M059J (cell line): ENCODE measurements at places on chromosomes 2 and 18.
A peak's percentile ranks its signal among the peaks of the same experiment; 100 is the strongest.

DNA sequence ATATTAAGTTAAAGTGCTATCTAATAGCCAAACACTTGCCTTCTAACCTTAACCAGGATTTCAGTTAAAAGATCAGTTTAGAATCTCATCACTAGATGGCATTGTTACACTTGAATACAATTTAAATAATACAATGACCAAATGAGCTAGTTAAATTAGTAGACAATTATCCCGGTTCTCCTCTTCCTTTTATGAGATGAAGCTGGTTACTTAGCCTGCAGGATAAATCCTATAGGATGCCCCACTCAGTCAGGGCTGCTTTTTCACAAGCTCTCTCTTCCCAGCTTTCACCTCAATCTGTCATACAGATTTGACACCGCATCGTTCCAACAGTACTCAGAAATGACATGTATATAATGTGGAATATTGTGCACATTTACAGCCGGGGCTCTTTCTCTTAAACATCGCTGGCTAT is 678.8 kb downstream of the KCNJ3 start:
- peak; percentile 16 for DNase-seq

DNA sequence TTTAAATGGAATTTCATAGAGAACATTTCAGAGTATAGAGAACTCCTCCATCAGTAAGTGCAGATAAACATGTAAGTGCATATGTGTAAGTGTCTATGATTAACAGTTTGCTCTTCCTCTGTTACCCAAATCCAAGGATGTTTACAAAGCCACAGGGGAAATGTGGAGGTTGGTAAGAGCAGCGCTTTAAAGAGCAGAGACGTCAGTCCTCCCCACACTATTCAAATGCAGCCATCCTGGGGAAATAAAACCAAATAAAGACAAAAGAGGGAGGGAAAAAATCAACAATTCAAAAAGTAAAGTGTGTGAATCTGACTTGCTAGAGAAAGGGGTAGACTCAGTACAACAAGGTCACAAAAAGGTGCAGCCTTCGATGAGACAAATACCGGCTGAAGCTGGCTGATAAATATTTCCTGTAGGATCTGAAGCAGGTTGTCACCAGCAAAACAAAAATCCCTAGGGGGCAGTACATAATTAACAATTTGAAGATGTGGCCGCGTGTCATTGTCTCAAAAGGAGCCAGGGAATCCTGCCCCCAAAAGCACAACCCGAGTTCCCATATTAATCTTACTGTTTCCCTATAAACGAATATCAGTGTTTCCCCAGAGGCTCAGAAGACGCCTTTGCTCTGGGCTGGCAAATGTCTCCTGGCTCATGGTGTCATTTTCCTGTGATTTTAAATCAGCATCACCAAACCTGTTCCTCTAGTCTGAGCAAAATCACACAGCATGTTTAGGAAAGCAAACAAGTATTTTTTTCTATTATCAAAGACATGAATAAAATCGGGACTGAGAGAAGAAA is 216.5 kb downstream of the CDCA7 start:
- peak; percentile 53 for DNase-seq

DNA sequence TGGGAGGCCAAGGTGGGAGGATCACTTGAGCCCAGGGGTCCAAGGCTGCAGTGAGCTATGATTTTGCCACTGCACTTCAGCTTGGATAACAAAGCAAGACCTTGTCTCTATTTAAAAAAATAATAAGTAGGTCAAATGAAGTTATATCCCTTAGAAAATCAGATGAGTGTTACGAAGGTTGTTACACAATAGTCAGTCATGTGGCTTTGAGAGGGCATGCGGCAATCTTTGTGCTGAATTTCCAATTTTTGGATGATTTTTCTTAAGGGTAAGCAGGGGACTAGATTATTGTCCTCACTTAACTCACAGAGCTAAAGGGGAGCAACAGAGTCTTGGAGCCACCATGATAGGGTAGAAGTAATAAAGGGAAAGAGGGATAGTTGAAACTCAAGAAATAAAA is 71.8 kb downstream of the B3GNT2 start:
- no peak for DNase-seq

GRCh38 chr2:25853038-25853638 is 25.1 kb downstream of the ASXL2 start:
- DNase-seq: no peak

DNA sequence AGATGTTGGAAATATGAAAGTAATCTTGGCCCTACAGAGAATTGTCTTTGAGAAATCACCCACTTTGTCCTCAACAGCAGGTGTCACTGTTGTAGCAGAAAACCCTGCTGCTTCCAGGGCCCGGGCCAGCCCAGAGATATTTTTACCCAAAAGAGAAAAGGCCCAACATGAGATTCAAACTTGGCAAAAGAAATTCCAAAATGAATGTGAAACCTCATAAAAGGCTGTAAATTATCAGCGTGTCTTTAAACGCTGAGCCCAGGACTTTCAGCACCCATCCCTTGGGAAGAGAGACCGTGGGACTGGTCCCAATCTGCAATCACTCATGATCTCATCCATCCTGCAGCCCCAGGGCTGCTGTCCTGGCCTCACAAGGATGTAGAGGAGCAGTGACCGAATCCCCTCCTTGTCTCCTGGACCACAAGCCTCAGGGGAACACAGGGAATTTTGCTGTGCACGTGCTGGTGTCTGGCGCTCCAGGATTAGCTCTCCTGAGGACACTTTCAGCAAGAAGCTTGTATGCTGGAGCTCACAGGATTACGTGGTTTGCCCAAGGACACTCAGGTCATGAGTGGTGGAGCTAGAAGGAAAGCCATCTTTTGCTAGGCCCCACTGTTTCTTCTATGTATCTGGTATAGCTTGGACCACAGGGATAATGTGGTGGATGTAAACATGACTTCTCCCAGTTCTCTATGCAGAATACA is 202.1 kb downstream of the RNF144A start:
- peak; percentile 8 for DNase-seq

GRCh38 chr18:63307551-63308200 is 11.9 kb downstream of the BCL2 start:
- no peak for DNase-seq

DNA sequence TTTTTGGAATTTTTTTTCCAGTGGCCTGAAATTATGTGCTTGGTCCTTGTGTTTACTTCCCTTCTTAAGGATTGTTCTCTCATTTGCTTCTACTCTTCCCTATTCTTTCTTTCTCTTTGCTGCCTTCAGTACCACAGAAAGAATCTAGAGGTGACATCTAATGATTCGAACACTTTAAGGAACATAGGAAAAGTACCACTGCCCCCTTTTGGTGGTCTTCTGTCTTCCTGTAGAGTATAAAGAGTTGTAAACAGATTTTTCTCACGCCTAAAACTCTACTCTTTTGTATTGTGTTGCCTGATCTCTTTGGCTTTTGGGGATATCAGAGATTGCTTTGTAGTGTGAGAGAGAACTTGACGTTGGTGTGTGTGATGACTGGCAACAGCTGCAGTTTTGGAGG is 7.0 kb upstream of the SCTR start:
- DNase-seq: peak; percentile 10

GRCh38 chr18:43934781-43935471 is 657.6 kb upstream of the SYT4 start:
- peak; percentile 66 for DNase-seq

GRCh38 chr2:129673847-129674711 is 305.4 kb upstream of the RAB6C start:
- DNase-seq: no peak

DNA sequence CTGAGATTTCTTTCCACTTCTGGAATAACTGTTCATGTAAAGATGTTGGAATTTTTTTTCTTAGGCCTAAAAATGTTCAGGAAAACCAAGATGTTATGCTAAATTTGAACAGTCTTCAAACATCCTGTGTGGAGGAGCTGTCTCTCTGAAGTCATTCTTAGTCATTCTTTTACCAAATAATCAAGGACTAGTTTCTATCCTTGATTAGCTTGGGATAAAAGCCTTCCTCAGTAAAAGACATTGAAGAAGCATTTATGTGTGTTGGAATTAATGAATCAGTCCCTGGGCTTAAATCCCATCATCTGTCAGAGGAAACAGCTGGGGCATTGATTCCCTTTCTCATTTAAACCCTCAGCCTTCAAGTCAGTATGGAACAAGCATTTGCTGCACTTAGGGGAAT is 300.1 kb upstream of the NXPH2 start:
- peak; percentile 1 for DNase-seq

DNA sequence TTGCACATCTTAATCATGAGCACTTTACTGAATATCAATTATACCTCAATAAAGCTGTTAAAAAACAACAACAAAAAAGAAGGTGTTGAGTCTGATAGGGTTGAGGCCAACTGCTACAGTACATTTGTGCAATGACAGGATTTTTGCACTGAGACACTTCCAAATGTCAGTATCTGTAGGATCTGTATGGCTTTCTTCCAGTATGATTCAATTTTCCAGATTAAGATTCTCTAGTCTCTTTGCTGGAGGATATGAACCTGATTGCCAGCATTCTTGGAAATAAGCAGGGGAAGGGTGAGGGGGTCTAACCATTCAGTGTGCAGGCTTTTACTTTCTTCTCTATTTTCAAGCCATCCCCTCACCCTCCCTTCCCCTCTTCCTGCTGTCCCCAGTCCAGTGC is 85.1 kb downstream of the SEMA4F start:
- peak; percentile 28 for DNase-seq

- no peak for DNase-seq
These were observed 262.6 kb upstream of the DDX18 start for GRCh38 chr2:117551858-117552257.

DNA sequence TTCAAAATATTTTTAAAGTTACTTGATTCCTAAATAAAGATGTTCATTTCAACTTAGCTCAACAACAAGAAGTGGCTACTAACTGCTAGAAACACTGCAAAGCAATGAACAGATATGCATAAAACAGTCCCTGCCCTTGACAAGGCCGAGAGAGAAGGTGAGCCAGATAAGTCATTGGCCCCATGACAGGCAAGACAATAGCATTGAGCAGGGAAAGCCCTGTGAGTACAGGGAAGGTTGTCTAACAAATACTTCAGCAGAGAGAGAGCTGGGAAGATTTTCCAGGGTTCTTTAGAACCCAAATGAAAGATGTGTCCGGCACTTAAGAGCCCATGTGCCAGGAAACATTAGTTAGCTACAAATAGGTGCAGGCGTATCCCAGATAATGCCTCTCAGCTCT is 4.7 kb downstream of the LAMA1 start:
- no peak for DNase-seq

DNA sequence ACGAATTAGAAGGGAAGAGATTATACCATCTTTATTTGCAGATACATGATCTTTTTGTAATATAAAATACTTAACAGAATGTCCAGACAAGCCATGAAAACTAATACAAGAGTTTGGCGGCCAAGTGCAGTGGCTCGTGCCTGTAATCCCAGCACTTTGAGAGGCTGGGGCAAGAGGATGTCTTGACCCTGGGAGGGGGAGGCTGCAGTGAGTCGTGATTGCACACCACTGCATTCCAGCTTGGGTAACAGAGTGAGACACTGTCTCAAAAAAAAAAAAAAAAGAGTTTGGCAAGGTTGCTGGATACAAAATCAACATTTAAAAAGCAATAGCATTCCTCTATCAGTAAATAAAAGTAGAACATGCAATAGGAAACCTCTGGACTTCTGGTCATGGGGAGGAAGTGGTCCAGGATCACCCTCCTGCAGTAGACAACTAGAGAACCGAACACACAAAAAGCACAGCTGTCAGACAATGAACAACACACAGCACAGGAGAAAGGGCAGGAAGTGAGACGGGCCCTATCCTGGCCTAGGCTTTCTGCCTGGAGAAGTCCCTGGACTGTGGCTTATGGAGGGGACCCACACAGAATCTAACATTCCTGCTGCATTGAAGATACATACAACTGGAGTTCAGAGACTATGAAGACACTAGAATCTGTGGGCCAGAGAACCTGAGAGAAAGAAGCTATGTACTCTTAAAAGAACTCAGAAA is 118.9 kb upstream of the ARL4C start:
- DNase-seq: no peak

- DNase-seq: peak; percentile 75
These were observed 2.2 kb downstream of the RND3 start for GRCh38 chr2:150485114-150485870.

DNA sequence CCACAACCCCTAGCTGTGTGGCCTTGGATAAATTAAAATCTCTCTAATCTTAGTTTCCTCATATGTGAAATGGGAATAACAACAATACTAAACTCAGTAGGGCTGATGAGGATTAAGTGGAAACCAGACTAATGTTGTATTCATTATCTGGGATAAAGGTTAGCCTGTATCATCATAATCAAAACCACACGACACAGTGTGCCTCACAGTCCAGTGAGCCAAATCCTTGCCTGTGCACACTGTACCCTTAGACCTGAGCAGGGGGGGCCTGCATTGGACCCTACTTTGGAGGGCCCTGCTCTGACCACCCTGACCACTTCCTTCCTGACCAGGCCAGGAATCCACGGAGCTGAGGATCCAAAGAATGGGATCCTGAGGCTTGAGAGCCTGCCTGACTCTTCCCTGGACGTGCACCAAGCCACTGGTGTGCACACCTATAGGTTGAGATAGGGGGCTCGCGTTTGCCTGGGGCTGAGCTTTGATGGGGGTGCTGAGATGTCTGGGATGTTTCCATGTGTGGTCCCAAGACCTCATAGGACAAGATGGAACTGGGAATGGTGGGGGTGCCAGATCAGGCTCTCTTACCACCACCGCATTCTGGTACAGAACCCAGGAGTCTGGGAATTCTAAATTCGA is 69.7 kb downstream of the TGOLN2 start:
- peak; percentile 37 for DNase-seq

GRCh38 chr2:207087046-207087902 is 78.5 kb downstream of the KLF7 start:
- no peak for DNase-seq

DNA sequence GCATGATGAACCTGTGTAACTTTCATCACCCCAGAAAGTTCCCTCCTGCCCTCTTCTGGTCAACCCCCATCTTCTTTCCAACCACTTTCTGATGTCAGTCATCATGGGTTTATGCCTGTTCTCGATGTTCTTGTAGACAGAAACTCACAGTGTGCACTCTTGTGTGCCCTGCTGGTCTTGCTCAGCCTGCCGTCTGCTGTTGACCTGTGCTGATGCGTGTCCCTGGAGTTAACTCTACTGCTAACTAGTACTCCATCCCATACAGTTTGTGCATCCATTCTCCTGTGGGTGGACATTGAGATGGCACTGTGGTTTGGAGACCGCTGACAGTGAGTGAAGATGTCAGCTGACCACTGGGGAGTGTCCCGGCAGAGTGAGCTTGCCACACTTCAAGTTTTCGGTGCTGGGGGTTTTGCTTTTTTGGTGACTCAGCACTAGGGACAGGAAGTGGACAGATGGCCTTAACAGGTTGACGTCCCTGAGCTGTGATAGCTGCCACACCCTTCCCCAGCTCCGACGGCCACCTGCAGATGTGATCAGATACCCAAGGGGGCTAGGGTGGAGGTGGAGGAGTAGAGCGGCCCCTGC is 14.8 kb downstream of the KLHL29 start:
- no peak for DNase-seq

- no peak for DNase-seq
These were observed 30.9 kb downstream of the FHOD3 start for GRCh38 chr18:36328385-36328858.
